Lung microvascular endothelial cell (primary cell): ENCODE measurements at places on chromosomes 3 and 15.

DNA sequence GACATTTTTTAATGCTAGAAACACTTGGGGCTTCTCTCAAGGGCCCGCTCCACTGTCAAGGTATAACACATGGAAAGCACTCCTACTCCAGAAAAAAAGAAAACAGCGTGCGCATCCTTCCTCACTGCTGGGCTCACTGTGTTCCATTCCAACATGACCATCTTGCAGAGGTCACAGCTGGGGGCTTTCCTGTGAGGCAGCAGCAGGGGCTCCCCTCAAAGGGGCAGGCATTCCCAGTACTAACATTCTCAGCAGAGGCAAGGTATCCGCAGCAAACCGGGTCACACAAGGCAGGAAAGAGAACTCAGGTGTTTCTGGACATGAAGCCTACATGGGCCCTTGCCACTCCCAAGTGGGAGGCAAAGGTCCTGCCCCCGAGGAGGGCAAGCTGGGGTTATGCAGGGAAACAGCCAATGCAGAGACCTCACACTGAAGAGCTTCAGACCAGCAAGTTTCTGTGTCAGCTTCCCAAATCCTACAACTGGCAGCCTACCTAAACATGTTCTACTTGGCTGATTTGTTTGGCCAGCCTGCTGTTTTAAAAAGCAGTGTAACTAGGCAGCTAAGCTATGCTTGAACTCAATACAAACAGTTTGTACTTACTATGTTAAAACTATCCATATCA lies 6.4 kb downstream of the BDH1 start:
- DNase-seq = no peak

GRCh38 chr3:123431658-123432324 lies 17.1 kb downstream of the ADCY5 start:
- no peak for DNase-seq

GRCh38 chr3:129288446-129288845 lies 9.8 kb downstream of the HMCES start:
- DNase-seq = no peak

- no peak for DNase-seq
Observed at GRCh38 chr3:194009019-194009418, 126.9 kb upstream of the HES1 start.

DNA sequence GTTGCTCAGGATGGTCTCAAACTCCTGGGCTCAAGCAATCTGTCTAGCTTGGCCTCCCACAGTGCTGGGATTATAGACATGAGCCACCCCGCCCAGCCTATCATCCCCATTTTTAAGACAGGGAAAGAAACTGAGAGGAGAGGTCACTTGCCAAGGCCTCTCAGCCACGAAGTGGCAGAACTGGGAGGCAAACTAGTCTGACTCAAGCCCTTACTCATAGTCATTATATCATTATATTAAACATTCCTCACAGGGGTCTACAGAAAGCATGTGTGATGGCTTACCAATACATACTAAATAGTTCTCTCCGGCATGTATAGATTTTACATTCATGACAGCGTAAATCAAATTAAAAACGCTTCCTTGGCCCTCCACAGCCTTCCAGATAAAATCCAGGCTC lies 62.0 kb upstream of the ZBTB38 start:
- DNase-seq = no peak

- DNase-seq = no peak
Observed at GRCh38 chr3:140830391-140830790, 111.2 kb upstream of the SLC25A36 start.

DNA sequence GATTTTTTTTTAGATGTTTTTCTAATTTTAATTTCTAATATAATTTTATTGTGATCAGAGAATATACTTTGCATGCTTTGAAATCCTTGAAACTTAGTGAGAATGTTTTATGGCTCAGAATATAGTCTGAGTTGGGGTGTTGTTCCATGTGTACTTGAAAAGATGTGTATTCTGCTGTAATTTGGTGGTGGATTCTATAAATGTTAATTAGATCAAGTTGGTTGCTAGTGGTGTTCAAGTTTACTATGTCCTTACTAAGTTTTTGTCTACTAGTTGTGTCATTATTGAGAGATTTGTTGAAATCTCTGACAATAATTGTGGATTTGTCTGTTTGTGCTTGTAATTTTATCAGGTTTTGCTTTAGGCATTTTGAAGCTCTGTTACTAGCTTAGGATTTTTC lies 29.7 kb downstream of the GLCE start:
- DNase-seq = no peak

GRCh38 chr3:114973536-114973935 lies 173.6 kb downstream of the ZBTB20 start:
- no peak for DNase-seq

- no peak for DNase-seq
Observed at GRCh38 chr3:55675478-55675877, 188.4 kb upstream of the WNT5A start.
